ENCODE measurements at places on chromosomes 4 and X. TPM values are rescaled to one million over a fixed set of nuclear protein-coding genes. Genes with fewer than 3 reads are reported as not detected.

- H3K27me3 ChIP-seq, result peaks cover 12% of the 10 kb centered on the region
- H3K4me1 ChIP-seq, result peaks cover 10% of the 10 kb centered on the region
- H3K36me3 ChIP-seq, result no peaks in the 10 kb centered on the region
- H3K27ac ChIP-seq, result no peak overlapping the region
- no peak for DNase-seq
- no peak overlapping the region for H3K4me3 ChIP-seq
Observed at GRCh38 chrX:45788941-45789348, 588.3 kb upstream of the DIPK2B start.

The COL4A6 gene
- polyA plus RNA-seq, result not detected

GRCh38 chr4:127930175-127930574 lies 34.8 kb downstream of the MFSD8 start:
- no peaks in the 10 kb centered on the region for H3K4me1 ChIP-seq
- H3K36me3 ChIP-seq, result peaks cover 19% of the 10 kb centered on the region
- H3K27me3 ChIP-seq, result no peaks in the 10 kb centered on the region
- no peak overlapping the region for H3K27ac ChIP-seq

The GAGE12F gene
- not detected for polyA plus RNA-seq

DNA sequence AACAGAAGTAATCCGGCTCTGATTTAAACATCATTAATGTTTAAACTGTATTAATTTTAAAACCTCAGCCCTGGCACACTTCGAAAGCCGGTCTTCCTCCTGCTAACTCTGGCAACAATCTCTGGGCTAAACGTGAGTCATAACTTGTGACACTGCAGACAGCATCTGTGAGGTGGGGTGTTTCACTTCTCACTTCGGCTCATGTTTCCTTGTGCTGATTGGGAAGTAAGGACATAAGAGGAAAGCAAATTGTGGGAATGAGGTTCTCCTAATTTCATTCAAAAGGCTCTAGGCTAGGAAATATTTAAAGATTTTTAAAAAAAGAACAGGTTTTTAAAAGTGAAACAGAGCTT lies 139.9 kb upstream of the USP9X start:
- H3K27ac ChIP-seq, result no peak overlapping the region
- H3K27me3 ChIP-seq, result peaks cover 10% of the 10 kb centered on the region
- no peak for DNase-seq
- no peaks in the 10 kb centered on the region for H3K4me1 ChIP-seq

The NAP1L2 gene
- polyA plus RNA-seq, result 2.5 TPM

All from immature natural killer cell (primary cell).